CD4-positive, alpha-beta T cell treated with Interleukin-4 for 1 hour (primary cell): ENCODE measurements at places on chromosomes 3 and 15.

GRCh38 chr15:92466834-92467233 lies 73.2 kb downstream of the ST8SIA2 start:
- no peak for DNase-seq

DNA sequence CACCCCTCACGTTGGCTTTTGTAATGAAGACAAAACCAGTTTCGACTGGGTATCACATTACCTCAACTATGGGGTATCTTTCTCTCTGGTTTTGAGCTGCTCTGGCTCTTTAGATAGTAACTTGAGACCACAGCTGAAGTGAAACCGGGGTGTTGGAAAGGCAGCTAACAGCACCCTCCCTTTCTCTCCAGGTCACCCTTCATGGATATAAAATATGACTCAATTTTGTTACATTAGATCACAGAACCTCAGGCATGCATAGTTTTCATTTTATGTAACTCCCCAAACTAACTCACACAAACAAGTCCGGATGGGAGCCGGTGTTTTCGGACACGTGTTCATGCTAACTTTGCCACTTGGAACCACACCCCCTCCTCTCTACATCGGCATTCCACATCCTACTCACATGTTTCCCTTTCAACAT lies 90.7 kb downstream of the NR2F2 start:
- DNase-seq, result no peak

- peak; percentile 45 for DNase-seq
These were observed 1.2 kb upstream of the LCTL start for GRCh38 chr15:66566963-66567531.

GRCh38 chr15:76625267-76625666 lies 279.9 kb downstream of the SCAPER start:
- no peak for DNase-seq
